Osteoblast (primary cell): ENCODE measurements at places on chromosomes 11 and 22. TPM values are rescaled to one million over a fixed set of nuclear protein-coding genes. Genes with fewer than 3 reads are reported as not detected.

DNA sequence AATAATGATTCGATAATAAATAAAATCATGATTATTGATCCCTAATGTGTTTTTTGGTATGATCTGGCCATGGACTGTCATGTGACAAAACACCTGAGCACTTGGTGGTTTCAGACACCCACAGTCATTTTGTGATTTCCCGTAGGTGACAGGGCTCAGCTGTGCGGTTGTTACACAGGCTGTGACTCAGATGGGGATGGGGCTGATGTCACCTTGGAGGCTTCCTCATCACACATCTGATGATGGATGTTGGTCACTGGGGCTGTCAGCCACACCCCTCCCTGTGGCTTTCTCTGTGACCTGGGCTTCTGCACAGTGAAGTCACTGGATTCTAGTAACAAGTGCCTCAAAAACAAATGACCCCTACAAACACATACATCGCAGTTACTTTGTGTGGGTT, 995.1 kb downstream of the BRD1 start:
- no peak for DNase-seq

- no peak for DNase-seq
Measured at GRCh38 chr11:130588471-130588870, 140.0 kb downstream of the ADAMTS15 start.

DNA sequence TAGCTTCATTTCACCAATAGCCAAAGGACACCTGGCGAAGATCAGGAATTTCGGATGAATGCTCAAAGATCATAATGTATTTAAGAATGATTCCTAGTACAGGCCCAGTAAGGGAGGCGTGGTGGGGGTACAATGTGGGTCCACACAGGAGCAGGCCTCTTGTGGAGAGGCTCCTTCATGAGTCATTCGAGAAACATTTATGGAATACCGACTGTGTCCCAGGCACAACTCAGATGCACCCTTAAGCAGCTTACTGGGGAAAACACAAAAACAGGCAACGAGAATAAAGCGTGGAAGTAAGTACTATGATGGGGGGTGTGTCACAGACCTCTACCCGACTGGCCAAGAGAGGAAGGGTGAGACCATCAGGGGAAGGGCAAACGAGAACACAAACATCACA, 44.5 kb downstream of the SMCO4 start:
- DNase-seq, result no peak

- DNase-seq, result no peak
Measured at GRCh38 chr11:72338741-72339140, 94.8 kb upstream of the PHOX2A start.

DNA sequence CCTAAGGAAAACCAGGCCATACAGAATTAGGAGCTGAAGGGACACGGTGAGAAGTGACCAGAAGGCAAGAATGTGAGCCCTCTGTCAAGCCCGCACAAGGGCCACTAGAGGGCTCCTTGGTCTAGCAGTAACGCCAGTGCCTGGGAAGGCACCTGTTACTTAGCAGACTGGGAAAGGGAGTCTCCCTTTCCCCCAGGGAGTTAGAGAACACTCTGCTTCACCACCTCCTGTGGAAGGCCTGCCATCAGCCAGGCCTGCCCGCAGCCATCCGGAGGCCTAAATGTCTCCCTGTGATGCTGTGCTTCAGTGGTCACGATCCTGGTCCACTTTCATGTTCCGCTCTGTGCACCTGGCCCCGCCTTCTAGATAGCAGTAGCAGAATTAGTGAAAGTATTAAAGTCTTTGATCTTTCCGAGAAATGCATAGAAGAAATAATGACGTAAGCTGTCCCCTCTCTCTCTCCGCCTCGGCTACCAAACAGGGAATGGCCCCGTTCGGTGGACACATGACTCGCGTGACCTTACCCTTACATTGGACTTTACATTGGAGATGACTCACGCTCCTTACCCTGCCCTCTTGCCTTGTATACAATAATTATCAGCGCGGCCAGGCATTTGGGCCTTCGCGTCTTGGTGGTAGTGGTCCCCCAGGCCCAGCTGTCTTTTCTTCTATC, 10.7 kb upstream of the GSTP1 start:
- DNase-seq, result peak; percentile 65

GRCh38 chr11:106463796-106464201, 386.3 kb downstream of the AASDHPPT start:
- DNase-seq, result no peak

- no peak for DNase-seq
Measured at GRCh38 chr11:4962816-4963215, 7.3 kb upstream of the OR51A2 start.

DNA sequence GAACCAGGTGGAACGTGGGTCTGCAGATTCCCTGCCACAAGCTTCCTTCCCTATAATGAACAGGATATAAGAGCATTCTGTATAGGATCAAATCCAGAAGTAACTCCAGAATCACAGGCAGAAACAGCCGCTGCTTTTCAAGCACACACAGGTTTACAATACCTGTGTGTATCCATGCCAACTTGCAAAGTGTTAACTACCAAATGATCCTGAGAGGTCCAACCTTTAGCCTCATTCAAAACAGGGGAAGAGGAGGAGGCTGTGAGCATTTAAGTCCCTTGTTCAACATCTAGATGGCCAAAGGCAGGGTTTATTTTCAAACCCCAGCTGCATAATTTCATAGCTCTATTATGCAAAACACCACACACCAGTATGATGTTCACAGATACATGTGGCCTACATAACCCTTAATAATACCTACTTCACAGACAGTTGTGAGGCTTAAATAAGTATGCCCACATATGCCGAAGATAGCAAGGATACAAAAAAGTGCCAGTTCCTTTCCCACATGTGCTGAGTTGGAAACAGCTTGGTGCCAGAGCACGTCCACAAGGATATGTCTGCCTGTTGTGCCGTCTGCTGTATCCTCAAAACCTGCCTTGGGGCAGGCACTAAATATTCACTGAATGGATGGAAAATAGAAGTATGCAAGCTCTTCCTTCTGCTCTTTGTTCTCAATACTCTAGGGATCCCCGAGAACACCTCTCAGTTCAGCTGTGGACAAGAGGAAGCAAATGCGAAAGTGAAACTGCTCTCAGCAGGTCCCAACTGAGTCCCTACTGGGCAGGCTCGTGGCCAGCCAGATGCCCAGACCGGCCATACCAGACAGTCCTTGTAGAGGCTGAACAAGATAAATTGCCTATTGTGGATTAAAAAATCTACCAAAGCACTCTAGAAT, 66.8 kb downstream of the LARGE1 start:
- peak; percentile 95 for DNase-seq

DNA sequence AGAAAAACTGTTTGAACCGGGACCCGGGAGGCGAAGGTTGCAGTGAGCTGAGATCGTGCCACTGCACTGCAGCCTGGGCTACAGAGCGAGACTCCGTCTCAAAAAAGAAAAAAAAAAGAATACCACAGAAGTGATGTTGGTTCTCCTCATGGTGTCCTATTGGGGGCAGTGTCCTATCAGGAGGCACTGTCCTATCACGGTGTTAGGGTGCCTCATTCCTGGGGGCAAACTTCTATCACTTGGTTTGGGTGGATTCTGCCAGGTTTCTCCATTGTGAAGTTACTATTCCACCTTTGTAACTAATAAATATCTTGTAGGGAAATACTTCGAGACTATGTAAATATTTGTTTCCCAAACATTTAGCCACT, 19.6 kb downstream of the PRR14L start:
- DNase-seq, result no peak

DNA sequence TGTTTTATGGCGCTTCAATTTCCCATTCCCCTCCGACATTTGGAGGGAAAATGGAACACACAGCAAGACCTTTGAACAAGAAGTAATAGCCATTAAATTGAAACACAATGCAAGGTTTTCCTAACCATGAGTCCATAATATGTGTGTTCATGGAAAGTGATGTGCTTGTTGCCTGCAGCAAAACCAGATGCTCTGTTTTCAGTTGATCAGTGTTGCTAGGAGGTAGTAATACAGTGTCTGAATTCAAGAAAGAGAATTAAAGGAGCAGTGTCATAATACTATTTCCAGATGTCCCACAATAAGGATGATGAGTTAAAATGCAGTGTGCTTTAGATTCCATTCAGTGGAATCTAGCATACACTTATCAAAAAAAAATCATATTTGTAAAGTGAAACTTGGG, 637.4 kb upstream of the API5 start:
- no peak for DNase-seq

- no peak for DNase-seq
Measured at GRCh38 chr11:111063726-111064517, 181.6 kb upstream of the POU2AF2 start.

DNA sequence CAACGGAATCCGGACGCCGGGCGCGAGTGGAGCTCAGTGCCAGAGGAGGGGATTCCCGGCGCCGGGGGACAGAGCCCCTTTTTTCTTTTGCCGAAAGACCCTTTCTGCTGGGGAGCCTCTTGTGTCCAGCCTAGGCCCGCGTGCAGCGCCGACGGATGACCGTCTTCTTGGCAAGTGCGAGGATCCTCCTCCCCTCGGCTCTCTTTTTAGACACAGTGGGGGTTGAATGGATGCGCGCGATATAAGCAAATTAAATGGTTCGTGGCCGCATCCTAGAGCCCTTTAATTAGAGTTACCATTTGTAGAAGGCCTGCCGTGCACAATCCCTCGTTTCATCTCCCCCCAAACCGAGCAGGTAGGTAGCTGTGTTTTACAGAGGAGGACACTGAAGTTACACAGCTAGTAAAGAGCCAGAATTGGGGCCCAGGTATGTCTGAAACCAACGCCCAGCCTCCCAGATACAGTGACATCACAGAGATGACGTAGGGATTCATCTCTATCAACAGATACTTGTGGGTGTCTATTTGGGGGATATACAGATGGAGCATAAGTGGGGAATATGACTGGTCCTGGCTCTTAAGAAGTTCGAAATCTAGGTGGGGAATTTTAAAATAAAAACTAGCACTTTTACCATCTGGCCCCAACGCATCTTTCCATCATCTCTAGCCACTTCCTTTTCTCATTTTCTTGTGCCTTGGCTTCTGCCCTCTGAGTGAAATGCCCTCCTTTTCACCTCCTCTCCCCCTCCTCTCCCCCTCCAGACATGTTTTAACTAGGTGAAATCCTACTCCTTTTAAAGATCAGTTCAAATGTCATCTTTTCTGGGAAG, 875 bp downstream of the TCP11L1 start:
- no peak for DNase-seq

RBMXL2 gene
- not detected in 2 replicates for total RNA-seq

OR5P2 gene
- total RNA-seq, result not detected in 2 replicates

SHISAL1 gene
- total RNA-seq, result 52.5 and 57.2 TPM in 2 replicates

TTC28 gene
- total RNA-seq, result 40.4 and 48.1 TPM in 2 replicates

CRYAB gene
- 54.3 and 55.4 TPM in 2 replicates for total RNA-seq

PLEKHB1 gene
- 0.36 and 1.8 TPM in 2 replicates for total RNA-seq

MS4A14 gene
- not detected in 2 replicates for total RNA-seq
